ENCODE measurements at places on chromosomes 11 and 22.

DNA sequence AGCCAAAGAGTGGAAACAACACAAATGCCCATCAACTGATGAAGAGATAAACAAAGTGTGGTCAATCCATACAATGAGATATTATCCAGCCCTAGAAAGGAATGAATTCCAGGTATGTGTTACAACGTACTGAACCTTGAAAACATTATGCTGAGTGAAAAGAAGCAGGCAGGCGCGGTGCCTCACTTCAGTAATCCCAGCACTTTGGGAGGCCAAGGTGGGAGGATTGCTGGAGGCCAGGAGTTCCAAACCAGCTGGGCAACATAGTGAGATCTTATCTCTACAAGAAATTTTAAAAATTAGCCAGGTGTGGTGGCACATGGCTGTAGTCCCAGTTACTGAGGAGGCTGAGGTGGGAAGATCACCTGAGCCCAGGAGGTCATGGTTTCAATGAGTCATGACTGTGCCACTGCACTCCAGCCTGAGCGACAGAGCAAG, 24.6 kb upstream of the TESMIN start:
- no peak for DNase-seq

DNA sequence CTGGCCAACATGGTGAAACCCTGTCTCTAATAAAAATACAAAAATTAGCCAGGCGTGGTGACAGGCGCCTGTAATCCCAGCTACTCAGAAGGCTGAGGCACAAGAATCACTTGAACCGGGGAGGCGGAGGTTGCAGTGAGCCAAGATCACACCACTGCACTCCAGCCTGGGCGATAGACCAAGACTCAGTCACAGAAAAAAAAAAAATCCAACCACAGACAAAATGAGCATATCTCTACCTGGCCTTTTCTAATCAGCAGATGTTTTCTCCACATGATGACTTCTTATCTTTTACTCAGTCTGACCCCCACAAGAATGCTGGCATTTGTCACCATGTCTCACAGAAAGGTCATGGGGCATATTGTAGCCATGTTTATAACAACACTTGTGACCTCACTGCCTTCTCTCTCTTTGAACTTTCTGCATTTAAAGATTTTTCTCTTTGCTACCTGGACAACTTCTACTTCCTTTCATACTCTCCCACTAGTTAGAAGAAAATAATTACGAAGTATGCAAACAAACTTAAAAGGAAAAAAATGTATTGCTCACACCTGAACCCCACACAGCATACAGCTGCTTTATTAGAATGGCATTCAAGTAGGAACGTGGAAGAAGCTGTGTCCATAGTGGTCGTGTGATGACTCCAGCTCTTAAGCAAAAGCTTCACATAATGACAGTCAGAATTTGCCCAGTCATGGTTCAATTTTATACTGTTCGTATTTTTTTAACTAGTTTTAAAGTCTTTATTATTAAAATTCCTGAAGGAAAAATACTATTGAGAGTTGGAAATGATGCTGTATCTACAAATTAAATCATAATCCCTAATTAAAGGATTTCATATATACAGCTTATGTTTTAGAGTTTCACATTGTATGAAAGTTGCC, 65.4 kb downstream of the ZC3H12C start:
- DNase-seq, result no peak

DNA sequence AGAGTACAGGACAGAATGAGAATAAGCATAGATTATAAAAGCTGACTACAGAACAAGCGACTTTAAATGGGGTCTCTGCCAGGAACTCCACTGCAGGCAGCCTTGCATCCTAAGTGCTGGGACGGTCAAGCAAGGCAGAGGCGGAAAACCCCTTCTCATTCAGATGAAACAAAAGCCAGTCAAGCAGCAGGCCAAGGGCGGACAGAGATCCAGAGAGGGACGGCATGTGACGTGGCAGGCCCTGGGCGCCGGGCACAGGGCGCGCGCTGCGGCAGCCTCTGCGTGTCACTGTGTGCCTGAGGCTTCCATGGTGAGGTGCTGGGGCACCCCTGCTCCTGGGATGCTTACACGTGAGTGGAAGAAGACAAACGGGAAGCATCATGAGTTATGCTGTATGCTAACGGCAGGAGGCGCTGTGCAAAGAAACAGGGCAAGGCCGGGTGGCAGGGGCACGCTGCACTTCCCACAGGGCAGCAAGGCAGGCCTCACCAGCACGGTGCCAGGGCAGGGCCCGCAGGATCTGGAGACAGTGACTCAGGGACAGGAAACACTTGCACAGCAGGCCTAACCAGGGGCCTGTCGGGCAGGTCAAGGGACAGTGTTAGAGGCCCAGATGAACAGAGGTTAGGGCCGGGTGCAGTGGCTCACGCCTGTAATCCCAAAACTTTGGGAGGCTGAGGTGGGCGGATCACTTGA, 6.2 kb downstream of the TOLLIP start:
- DNase-seq, result no peak

DNA sequence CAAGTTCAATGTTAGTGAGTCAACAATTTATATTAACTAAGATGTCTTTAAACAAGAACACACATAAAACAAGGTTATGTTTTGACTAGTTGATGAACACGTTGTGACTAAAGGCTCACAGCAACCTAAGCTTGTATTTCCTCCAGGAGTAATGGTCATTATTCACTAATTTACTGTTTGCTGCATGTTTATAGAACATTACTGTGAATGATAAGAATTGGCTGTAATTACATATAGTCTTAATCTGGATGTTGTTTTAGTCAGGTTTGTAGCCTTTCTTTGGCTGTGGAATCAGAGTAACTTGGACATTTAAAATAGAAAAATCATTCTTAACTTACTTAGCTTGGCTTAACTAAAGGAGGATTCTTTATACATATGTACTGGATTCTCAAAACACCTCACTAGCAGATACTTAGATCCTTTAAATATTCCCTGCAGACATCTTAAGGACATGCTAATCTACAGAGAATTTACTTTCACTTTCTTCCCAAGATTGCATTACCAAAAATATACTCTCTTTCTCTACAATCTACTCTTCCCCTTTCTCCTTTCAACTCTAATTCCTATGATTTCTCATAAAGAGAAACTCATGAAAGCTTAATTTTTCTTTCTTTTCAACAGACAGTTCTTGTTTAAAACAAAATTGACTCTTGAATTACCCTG, 319.7 kb upstream of the CTSC start:
- no peak for DNase-seq

- DNase-seq, result no peak
Measured at GRCh38 chr11:12430351-12430750, 53.0 kb downstream of the PARVA start.

DNA sequence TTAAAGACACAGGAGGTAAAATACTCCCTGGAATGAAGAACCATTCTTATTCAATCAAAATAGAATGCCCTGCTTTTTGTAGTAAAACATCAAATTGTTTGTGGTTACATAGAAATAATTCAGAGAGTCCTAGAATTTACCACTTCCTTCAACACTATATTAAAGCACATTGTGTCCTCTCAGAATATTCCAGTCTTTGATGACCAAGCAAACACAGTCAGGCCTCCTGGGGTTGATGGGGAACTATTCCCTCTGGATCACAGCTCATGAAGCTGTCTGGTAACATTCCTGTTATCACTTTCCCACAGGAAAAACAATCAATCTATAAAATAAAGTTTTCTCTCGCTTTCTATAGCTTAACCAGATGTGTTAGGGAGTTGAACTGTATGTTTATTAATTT, 389.3 kb downstream of the KCNA4 start:
- no peak for DNase-seq

DNA sequence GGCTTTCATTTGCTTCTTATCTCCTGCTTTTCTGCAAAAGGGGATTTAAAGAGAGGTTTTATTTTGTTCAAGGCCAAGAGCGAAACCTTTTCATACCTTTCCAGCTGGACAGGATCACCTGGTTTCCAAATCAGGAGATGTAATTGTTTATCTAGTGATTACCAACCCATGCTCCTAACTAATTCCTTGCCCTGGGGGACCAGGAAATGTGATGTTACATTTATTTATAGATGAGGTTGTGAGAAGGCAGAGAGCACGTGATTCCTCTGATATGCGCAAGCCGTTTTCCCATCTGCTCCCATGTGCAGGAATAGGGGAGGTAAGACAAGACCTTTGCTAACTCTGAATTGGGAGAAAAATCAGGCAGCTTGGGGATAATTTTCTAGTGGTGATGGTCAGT, 507.2 kb upstream of the LARGE1 start:
- no peak for DNase-seq
